ENCODE measurements at places on chromosomes 6 and 20. TPM values are rescaled to one million over a fixed set of nuclear protein-coding genes. Genes with fewer than 3 reads are reported as not detected.

MEI4 gene
- not detected for total RNA-seq

MROH8 gene
- 3.3 TPM for total RNA-seq

DNA sequence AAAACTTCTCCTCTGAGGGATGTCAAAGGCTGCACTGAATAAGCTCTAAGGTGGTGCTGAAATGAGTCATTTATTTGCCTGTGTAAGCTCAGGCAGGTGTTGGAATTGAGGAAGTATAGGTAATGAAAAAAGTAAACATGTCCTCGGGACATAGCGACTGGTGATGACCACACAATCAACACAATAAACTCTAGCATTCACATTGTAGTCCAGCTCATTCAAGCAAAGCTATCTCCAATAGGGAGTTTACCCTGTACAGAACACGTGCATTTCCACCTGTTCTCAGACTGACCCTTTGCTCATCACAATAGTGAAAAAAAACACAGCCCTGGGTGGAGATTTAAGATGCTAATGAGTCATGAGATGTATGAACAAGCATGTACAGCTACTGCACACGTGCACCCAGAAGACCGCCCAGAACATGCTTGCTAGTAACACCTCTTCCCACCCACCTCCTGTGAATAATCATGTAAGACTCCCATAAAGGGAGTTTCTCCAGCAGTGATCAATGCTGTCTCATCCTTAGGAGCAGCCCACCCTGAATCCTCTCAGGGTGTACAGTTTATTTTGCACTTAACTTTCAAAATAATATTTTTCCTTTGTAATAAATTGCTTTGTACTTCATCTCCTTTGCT is 33.0 kb upstream of the POU5F1 start:
- DNase-seq: peak; percentile 52

RGS17 gene
- total RNA-seq: 0.70 TPM

BICRAL gene
- total RNA-seq: 8.5 TPM

DNA sequence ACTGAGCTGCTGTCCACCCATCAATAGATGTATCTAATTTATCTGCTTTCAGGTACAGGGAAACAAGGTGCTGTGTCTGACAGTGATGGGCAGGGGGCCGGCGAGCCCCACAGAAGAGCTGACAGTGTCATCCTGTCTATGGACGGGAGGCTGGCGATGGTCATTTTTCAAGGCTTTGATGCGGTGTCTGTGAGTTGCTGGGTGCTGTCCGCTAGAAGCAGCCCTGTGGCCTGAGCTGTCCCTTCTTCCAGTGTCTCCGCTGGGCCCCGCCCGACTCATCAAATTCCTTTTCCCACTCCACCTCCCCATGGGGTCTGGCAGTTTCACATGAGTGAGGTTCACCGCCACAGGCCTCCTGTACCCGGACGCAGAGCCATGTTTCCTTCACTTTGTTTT is 161.4 kb upstream of the PMEPA1 start:
- no peak for DNase-seq

GRCh38 chr6:135209803-135210202 is 28.7 kb downstream of the MYB start:
- DNase-seq: no peak

GRCh38 chr6:13500264-13500663 is 12.9 kb upstream of the GFOD1 start:
- DNase-seq: no peak

GRCh38 chr6:39361657-39362486 is 39.4 kb upstream of the KCNK16 start:
- no peak for DNase-seq

GRCh38 chr6:137104926-137105325 is 60.2 kb upstream of the IL20RA start:
- no peak for DNase-seq

SCRT2 gene
- total RNA-seq: not detected

SLC17A1 gene
- not detected for total RNA-seq

DNA sequence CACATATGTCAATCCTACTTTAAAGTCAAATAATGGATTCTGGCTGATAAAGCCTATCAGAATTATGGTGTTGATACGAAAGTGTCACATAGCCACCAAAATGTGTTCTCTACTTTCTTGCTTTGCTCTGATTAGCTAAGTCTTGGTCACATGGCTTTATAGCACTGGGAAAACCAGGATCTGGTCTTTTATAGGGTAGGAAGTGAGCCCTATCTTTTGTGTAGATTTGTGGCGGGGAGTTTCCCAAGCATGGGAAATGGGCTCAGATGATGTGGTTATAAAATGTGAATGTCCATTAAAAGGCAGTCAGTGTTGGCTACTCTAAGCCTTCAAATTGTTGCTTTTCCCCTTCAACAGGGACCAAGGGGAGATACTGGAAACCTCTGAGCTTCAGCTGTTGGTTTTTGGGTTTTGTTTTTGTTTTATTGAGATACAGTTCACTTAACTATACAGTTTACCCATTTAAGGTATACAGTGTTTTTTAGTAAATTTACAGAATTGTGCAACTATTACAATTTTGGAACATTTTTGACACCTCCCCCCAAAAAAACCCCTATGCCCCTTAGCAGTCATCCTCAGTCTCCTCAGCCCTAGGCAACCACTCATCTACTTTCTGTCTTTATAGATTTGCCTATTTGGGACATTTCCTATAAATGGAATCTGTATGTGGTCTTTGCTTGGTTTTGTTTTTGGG is 12.2 kb downstream of the RRP36 start:
- no peak for DNase-seq

ERVFRD-1 gene
- not detected for total RNA-seq
